Hematopoietic multipotent progenitor cell (in vitro differentiated cells): ENCODE measurements at places on chromosomes 12 and 14.

DNA sequence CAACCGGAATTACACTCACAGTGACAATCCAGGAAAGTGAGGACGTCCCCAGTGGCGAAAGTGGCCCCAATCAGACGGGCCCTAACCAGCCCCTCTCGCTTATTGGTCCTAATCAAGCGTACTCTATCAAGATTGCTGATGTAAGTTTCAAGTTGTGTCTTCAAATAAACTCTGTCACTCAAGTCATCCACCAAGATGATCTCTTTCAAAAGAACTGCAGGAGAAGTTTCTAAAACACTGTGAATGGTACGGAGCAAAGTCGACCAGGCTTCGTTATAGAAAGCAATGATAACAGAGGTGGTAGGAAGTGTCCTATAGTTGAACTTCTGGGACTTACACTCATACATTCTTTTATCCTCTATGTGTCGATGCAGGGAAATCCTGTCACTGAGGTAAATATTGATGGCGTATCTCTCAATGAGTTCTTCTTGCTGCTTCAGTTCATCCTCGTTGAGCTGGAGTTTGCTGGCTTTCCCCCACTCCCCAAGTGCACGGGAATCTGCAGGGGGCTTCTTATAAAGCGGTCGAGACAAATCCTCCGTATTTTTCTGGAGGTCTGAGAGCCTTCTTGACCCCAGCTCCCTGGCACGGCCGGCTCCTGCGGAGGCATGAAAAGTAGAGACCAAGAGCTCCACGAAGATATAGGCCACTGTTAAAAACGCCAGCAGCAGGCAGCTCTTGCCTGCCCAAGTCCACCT lies 604 bp downstream of the GALNT4 start:
- no peak for DNase-seq

DNA sequence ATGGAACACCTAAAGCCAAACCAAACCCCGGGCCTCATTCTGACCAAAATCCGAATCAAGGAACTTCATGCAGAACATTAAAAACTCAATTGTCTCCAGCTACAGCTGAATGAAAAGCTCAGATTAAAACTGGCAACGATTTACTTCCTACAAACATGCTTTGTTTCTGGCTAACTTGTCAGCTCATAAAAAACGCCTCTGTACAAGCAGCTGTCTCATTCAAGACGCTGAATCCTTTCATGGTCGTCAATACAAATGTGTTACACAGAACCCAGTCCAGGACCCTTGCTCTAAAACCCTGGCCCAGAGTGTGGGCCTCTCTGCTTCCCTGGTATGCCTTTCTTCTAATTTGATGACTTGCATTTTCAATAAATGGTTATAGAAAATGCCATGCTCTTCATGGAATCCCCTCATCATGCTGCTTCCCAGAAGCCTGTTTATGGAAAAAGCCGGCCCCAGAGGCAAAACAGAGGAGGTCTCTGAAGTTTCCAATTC lies 183.1 kb downstream of the PHLDA1 start:
- DNase-seq, result no peak

- DNase-seq, result no peak
Measured at GRCh38 chr12:116916714-116917114, 6.0 kb downstream of the FBXW8 start.

DNA sequence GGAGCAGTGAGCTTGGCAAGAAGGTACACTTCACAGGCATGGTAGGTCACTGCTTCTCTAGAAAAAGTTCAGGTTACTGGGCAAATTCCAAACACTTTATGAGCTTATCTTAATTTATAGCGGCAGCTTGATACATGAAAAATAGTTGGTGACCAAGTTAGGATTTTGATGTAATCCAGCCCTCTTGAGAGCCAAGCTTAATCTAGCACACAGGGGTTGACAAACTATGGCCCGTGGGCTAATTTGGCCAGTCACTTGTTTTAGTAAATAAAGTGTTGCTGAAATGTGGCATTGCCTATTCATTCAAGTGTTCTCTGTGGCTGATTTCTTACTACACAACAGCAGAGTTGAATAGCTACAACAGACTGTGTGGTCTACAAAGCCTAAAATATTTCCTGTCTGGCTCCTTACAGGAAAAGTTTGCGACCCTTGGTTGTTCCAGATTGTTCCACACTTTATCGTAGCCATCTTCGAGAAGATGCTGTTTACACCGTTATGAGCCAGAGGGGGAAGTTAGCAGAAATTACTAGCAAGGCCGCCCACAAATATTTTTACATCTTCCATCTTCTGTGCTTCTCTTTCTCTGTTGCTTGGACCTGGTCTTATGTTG lies 120.9 kb downstream of the DAAM1 start:
- no peak for DNase-seq
